ENCODE measurements at places on chromosomes 3 and 15.

- no peak for DNase-seq
These were observed 287.0 kb upstream of the LYSMD4 start for GRCh38 chr15:100020189-100020588.

DNA sequence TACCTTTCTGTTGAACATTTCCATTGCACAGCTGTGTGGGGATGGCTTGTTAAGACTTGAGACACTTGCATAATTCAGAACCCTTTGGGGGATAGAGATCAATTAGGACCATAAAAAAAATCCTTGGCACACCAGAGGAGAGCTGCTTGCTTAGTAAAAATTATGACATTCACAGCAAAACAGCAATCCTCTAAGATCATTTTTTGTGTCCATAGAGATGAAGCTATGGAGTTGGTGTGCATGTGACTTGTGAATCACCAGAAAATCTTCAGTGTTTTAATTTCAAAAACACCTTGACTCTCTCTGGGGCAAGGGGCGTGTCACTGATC, 7.7 kb downstream of the COL8A1 start:
- no peak for DNase-seq

DNA sequence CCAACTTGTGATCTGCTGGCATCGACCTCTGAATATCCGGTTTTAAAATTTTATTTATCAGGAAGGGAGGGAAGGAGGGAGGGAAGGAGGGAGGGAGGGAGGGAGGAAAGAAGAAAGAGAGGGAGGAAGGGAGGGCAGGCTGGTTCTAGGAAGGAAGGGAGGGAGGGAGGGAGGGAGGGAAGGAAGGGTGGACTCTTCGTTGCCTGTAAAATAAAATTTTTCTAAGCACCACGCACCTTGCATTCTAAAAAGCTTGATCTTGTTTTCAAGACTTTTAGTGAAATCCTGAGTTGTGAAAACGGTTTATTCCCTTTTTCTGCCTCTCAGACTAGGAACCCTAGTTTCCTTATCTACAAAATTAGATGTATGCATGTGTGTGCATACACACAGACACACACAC, 101.7 kb upstream of the RAP2B start:
- DNase-seq, result no peak

- DNase-seq, result peak; percentile 43
These were observed 27.3 kb downstream of the STARD5 start for GRCh38 chr15:81296673-81297072.

DNA sequence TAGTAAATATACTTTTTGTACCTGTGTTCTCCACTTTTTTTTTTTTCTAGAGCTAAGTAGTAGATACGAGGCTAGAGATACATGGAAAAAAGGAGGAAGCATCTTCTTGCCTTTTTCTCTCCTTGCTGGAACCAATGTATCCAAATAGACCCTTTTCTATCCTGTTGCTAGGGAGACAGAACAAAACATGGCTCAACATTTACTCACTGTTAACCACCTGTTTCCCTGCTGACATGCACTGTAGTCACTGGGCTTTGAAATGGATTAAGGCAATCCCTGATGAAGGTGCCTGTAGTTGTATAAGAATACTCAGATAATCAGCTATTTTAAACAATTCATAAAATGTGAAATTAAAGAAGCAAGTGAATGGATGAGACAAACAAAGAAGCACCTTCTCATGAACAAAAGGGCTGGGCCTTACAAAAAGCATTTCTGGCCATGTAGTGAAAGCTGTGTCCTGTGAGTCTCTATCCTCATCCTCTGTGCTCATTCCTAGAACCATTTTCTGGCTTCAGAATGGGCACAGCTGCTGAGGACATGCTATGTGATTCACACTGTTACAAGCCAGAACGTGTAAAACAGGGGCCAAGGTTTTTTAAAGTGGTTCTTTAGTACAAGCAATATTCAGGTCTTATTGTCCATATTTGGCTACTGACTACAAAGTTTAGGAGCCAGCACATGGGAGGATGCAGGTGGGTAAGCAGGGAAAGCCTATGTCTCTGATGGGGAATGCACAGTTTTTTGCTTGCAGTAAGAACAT, 100.4 kb upstream of the NDN start:
- DNase-seq, result no peak

GRCh38 chr3:134794950-134795745, at the start of gene EPHB1:
EPHB1 (plus strand) TSS chr3:134795260.
- no peak for DNase-seq

DNA sequence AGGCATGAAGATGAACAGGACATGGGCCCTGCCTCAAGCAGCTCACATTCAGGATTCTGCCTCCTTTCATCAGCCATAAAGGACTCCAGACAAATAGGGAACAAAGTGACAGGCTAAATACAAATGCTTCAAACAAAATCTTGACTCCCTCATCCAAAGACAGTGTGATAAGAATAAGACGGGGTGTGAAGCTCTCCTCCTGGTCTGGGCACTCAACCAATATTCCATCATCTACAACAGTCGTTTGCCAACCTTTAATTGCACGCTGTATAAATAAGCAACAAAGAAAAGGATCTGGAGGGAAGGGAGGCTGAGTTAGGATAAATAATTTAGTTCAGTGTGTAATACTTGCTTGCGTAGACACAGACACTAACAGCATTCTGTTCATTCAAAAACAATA, 5.4 kb downstream of the CCDC54 start:
- no peak for DNase-seq

GRCh38 chr3:138394686-138395085, 39.7 kb upstream of the ESYT3 start:
- DNase-seq, result no peak

DNA sequence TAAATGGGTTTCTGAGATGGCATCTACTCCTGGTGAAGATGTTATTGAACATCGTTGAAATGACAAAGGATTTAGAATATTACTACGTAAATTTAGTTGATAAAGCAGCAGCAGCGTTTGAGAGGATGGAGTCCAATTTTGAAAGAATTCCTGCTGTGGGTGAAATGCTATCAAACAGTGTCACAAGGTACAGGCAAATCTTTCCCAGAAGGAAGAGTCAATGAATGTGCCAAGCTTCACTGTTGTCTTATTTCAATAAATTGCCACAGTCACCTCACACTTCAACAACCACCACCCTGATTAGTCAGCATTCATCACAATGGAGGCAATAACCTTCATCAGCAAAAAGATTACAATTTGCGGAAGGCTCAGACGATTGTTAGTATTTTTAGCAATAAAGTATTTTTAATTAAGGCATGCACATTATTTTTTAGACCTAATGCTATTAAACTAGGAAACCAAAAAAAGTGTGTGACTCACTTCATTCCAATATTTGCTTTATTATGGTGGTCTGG, 142.8 kb downstream of the UNC13C start:
- no peak for DNase-seq

DNA sequence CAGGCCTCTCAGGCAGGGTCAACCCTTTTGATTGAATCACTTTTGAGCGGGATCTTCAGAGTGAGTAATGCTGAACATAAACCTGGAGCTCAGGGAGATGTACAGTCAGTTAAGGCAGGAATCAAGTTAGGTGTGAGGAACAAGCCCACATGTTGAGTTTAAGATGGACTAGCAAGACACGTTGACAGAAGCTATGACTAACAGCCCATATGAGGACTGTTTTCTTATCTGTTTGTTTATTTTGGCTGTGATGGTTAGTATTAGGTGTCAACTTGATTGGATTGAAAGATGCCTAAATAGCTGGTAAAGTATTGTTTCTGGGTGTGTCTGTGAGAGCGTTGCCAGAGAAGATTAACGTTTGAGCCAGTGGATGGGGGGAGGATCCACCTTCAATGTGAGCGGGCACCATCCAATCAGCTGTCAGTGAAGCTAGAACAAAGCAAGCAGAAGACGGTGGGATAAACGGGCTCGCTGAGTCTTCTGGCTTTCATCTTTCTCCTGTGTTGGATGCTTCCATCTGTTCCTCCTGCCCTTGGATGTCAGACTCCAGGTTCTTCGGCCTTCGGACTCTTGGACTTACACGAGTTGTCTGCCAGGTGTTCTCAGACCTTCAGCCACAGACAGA, 232.3 kb upstream of the STAC start:
- no peak for DNase-seq

GRCh38 chr3:99532246-99532645, 106.1 kb upstream of the COL8A1 start:
- no peak for DNase-seq

DNA sequence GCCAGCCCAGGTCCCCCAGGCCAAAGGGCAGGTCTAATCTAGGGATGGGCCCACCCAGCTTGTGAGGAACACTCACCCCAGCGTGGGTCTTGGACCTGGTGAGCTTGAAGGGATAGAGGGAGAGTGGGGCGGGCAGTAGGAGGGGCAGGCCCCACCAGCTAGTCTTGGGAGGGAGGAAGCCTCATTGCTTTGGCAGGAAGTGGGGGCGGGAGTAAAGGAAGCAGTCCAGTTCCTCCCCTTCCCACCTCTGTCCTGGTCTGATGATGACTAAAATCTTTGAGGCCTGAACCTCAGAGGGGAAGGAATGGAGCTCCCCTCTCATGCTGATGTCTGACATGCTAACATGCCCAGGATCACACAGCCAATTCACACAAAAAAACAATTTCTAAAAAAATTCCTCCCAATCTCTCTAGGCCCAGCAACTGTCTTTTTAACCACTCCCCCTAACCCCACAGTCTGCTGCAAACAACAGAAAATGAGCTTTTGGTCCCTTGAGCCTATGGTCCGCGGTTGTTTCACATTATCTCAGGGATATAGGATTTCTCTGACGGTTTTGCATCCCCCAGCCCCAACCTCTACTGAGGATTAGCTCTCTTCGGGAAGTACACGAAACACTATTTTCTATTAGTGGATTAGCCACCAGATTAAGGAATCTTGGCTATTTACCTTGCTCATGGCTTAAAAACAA, 30.7 kb upstream of the DUSP7 start:
- no peak for DNase-seq

DNA sequence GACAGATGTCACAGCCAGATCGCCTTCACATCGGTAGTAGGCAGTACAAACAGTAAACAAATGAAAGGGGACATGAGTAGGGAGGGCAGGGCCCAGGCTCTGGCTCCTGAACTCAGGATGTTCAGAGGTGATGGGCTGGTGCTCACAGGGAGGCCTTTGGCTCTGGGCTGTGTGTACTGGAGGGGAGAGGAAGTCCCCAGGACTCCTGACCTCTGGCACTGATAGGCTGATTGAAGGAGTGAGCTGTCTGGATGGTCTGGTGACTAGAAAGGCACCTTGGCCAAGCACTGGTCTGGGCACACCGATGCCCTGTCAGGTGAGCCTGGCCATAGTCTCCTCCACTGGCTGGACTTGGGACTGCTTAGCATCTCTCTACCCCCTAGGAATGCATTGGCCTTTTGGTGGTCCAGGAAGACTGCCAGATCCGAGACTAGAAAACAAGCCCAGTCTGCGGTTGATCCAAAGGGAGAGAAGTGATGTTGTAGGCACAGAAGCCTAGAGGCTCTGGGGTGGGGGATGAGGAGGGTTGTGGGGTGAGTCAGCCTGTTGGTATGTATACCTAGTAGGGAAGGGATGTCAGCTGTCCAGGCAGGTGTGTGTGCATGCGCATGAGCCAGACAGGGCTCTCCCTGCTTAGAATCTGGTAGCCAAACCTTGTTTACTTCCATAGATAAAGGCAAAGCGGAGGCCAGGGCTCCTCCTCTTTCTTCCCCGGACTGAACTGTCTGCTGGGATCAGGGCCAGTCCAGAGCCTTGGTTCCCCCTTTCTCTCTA, 1.9 kb downstream of the SPINT1 start:
- DNase-seq, result no peak

DNA sequence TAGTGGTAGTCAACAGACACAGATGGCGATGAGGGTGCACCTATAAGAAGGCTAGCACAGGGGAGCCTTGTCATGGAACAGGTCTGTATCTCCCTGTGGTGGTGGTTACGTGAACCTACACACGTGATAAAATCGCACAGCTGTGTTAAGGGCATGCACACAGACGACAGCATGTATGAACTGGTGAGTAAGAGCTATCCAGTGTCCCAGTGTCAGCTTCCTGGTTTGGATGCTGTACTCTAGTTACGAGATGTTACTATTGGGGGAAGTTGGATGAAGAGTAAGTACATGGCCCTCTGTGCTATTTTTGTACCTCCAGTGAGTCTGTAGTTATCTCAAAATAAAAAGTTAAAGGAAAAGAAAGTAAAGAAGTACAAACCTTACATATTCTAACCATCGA, 38.2 kb downstream of the MTMR10 start:
- no peak for DNase-seq

DNA sequence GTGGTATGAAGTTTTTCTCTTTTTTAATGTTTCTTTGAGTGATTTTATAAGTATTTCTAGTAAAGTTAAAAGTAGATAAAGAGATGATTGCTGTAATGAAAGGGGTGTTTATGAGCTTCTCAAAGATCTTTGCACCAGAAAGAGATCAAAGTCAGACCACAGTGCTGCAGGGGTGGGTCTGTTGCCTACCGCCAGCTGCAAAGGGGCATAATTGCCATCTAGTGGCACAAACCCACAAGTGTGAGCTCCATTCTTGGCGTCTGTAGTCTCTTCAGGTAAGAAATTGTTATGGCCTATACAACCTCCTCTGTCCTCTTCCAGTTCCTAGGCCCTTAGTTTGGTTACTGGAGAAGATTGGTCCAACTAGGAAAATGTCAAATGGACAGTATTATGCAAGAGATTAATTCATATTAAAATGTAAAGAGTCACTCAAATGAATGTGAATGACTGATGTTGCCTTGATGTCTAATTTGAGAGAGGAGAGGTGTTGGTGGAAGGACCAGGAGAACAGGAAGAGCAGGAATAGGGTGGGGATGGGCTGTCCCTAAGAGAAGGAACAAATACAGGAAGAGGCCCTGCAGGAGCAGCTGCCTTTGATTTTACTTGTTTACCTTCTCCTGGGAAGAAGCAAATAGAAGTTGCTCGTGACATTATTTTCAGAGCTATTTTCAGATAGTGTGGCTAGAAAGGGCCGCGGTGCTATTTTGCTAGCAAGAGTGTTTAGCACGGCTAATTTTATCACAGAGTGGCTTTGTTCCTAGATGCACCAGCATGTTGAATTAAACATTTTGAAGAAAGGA, 53.0 kb upstream of the GSK3B start:
- DNase-seq, result peak; percentile 10

- DNase-seq, result no peak
These were observed 15.3 kb downstream of the ERC2 start for GRCh38 chr3:56453011-56453410.

DNA sequence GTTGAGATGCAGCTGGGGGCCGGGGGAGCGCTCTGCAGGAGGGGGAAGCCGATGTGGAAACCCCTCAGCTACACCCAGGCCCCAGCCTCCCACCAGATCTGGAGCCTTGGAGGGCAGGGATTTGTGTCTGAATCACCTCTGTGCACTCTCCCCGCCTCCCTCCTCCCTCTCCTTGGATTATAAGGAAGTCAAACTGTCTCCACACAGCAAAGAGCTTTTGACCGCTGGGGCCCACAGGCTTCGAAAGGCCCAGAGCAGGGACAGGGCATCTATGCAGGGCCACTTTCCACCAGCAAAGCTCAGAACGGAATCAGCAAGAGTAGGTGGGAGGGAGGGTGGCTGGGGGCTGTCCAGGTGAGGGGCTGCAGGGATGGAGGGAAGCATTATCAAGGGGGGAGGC, 68.9 kb downstream of the IQSEC1 start:
- DNase-seq, result no peak

Measured in stimulated activated CD4-positive, alpha-beta T cell treated with anti-CD3 and anti-CD28 coated beads, Interleukin-1b, Interleukin-23, amount 100 ng/mL, for 1 hour (primary cell).